ENCODE measurements at places on chromosomes 1 and 21. TPM values are rescaled to one million over a fixed set of nuclear protein-coding genes. Genes with fewer than 3 reads are reported as not detected.
A peak's percentile ranks its signal among the peaks of the same experiment; 100 is the strongest.

DNA sequence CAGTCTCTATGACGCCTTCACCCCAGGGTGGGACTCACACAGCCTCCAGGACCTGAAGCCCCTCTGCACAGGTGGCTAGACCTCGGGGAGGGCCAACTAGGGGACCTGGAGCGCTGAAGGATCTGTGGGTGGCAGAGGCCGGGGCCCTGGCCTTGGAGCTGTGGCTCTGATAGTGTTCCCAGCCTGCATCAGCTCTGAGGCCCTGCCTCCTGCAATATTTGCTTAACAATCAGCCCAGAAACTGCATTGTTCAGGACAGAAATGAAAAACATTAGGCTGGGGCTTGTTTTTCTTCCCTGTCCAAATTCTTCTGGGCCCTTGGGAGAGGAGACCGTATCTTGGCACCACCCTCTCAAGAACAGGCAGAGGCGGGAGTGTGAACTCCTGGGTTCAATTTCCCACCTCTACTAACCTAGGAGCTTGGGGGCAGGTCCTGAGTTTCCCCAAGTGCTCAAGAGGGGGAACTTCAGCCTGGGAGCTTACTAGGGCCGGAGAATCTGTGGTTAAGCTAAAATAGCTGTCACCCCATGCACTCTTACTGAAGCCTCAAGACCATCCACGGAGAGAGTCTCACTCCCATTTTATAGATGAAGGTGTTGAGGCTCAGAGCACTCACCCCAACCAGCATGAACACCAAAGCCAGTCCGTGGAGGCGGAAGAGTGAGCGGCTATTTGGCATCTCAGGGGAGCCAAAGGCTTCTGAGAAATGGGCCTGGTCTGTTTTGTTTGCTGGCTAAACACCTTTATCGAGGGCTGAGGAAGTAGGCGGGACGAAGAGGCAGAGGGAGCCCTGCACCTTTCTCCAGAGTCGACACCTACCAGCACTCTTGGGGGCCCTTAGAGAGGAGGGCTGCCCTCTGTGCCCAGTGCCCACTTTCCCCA, 18.8 kb upstream of the CASZ1 start:
- no peak for DNase-seq

GRCh38 chr1:50047916-50048694, 24.4 kb upstream of the AGBL4 start:
- DNase-seq: peak; percentile 68

DNA sequence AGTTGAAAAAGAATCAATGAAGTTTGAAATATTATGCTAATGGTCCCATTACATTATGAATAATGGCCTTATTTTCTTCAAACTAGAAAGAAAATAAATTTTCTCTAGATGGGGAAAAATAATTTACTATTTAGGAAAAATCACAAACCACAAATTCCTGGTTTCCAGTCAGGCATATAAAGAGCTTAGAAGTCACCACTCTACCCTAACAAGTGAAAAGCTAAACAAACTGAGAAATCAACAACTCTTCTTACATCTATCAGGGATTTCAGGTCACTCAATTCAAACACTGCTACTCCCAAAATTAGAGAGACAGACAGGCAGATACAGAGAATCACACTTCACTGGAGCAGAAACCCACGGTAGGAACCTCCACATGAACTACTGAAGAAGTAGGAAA, 82.1 kb upstream of the LRRC7 start:
- DNase-seq: no peak

GRCh38 chr21:35020436-35020835, 28.7 kb downstream of the RUNX1 start:
- DNase-seq: no peak

Gene CFHR2
- not detected for total RNA-seq

All from Daoy (cell line).